ENCODE measurements at places on chromosomes 12 and 14.

GRCh38 chr12:83666690-83667089, 980.0 kb downstream of the TMTC2 start:
- DNase-seq: no peak

- DNase-seq: no peak
Observed at GRCh38 chr14:69246331-69246730, 13.6 kb upstream of the GALNT16 start.

GRCh38 chr14:40847480-40847879, 759.2 kb upstream of the LRFN5 start:
- peak; percentile 97 for DNase-seq

- DNase-seq: no peak
Observed at GRCh38 chr14:82342596-82342995, 808.9 kb upstream of the SEL1L start.

DNA sequence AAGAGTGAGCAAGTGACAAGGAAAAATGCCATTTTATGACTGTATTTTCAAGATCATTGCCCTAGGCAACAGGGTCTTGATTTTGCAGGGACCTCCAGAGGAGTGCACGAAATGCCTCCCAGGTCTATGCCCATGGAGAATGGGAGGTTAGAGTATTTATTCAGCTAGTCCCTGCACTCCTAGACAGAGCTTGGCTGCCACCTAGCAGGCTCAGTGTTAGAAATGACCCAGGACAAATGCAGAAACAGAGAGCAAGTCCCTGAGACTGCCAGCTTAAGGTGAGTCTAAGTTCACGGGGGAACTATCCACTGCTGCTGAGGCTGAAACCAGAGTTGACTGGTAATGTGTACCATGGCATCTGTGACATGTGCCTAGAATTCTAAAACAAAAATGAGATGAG, 506.4 kb downstream of the MED13L start:
- no peak for DNase-seq

DNA sequence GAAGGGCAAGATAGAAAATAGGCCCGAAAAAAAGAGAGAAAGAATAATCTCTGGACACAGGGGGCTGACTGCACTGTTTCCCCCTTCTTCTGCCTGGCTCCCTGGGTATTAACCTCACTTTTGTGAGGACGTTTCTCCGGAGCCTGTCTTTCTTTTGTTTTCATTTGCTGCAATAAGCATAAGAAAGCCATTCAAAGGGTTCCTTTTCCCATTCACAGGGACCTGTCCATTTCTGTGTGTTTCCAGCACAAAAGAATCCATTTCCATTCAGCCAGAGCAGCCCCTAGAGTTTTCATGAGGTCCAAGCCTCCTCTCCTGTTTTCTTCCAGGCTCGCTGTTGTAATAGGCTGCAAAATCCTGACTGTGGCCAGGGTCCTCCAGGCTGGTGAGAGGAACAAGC, 16.8 kb downstream of the PLXNC1 start:
- no peak for DNase-seq

DNA sequence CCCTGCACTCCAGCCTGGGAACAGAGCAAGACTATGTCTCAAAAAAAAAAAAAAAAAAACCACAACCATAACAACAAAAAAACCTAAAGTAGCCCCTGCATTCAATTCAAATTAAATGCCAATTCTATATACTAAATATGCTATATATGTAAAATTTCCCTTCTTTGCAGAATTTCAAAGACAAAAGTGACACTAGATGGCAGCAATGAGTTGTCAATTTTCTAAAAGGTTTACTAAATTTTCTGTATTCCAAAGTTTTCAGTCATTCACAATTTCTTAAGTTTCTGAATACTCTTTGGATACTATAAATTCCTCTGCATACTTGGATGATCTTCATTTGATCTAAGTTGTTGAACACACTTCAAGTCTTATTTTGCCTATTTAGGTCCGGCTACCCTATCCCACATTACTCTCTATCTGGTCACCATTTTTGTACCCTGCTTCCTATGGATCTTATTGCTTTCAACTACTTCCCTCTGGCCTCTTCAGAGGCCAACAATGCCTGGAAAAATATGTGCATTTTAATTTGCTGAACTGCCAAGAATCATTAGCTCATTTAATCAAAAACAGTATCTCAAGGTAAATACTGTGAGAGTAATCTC, 27.9 kb downstream of the HNRNPC start:
- DNase-seq: peak; percentile 8

- no peak for DNase-seq
Observed at GRCh38 chr14:52025310-52025709, 36.0 kb downstream of the RTRAF start.

GRCh38 chr12:130868412-130868811, 3.5 kb upstream of the RAN start:
- DNase-seq: no peak

- DNase-seq: no peak
Observed at GRCh38 chr14:104770851-104771272, 17.9 kb downstream of the SIVA1 start.

DNA sequence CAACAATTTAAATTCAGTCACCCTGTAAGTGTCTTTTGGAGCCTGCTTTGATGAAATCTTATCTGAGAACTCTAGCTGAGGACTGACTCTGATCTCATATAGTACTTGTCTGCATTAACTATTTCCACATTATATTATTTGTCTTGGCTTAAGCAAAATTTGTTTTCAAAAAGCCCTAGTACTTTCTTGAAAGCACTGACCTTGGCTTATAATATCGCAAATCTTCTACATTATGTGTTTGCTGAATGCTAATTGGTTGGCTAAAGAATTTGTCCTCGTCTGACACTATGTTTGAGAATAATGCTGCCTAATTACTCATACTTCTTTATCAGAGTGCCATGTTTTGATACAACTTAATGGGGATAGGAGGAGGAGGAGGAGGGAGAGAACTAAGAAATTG, 46.9 kb upstream of the FLRT2 start:
- no peak for DNase-seq

GRCh38 chr12:105393587-105393986, 63.1 kb downstream of the C12orf75 start:
- DNase-seq: no peak

DNA sequence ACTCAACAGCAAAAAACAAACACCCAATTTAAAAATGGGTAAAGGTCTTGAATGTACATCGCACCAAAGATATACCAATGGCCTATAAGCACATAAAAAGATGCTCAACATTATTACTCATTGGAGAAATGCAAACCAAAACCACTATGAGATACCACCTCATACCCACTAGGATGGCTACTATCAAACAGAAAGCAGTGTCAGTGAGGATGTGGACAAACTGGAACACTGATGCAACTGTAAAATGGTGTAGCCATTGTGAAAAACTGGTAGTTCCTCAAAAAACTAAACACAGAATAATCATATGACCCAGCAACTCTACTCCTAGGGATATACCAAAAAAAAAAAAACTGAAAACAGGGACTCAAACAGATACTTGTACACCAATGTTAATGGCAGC, 49.3 kb downstream of the CDK17 start:
- no peak for DNase-seq

GRCh38 chr14:103521438-103521950, 1.1 kb downstream of the CKB start:
- DNase-seq: no peak

DNA sequence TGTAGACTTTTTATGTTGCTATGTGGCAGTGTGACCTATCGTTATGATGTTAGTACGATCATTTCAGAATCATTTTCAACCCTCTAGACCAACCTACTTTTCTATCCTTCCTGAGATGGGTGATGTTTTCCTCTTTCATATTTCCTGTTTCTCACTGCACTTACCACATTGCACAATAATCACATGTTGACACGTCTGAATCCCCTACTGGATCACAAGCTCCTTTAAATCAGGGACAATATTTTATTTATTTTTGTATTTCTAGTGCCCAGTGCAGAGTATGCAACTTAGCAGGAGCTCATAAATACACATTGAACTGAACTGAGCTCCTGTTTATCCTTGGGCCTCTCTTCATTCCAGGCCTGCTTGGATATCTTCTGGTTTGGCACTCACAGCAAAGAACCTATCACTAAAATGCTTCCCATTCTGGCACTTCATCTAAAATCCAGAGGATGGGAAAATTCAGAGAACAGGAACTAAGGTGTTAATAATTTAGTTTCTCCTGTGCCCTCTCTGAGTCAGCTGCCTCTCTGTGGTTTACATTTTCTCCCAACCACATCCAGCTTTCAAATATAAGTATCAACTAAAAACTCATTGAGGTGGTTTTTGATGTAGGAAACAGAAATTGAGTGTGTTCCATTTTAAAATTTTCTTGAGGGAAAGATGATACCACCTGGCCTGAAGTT, 69.4 kb upstream of the DYRK2 start:
- no peak for DNase-seq

DNA sequence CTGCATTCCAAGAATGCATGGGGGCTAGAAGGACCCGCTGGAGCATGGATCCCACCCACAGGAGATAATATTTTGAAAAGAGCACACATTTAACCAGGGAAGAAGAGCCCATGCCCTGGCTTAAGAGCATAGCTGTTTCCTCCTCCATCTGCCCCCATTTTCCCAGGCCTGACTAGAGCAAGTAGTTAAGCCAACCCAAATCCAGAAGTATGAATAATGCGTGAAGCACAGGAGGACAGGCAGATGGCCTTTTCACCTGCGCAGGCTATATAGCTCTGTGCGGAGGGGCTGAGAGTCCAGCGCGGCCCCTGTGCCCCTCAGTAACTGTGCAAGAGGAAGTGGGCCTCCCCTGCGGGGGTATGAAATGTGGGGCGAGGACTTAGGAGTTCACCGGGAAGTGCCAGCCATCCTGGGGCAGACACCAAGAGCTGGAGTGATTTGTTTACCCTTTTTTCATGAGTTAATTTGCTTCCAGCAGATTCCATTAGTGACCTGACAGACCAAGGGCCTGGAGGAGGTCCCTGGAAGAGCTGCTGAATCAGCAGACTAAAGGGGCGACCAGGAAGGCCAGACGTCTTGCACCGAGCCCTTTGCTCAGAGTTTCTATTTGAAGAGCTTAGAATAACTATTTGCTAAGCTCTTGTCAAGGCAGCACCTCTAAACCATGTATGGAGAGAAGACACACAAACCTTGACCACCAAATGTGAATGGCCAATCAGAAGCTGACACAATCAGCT, 37.2 kb downstream of the DPF3 start:
- DNase-seq: no peak

DNA sequence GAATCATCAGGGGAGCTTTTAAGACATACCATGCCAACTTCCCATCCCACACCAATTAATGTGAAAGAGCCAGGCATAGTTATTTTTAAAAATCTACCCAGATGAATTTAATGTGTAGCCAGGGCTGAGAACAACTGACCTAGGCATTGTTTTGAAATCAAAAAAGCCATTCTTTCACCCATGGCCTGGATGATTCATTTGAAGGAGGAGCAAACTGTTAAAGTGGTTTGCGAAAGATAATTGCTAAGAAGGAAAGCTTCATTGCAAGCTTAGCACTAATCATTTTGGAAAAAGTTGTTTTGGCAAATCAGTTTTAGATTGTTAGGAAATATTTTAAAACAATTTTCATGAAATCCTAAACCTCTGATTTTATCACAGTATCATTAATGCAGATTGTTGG, 2.1 kb upstream of the GTSF1 start:
- no peak for DNase-seq

DNA sequence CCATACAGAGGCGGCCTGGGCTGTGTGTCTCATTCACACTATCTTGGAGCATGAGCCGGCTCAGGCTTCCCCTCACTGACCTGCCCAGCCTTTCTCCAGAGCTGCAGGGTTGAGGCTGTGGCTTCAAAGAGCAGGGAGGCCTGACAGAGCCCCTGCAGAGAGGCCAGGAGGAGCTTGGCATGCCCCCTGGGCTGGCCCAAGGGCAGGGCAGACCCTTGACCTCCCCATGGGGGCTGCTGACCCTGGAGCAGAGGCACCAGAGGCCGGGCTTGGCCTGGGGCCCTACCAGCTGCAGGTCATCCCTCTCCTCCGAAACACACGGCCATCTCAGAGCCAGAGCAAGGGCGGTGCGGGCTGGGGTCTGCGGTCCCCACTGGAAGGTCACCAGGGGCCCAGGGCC, 46.6 kb upstream of the FZD10 start:
- DNase-seq: no peak

- no peak for DNase-seq
Observed at GRCh38 chr12:27970401-27971120, 2.0 kb downstream of the PTHLH start.

DNA sequence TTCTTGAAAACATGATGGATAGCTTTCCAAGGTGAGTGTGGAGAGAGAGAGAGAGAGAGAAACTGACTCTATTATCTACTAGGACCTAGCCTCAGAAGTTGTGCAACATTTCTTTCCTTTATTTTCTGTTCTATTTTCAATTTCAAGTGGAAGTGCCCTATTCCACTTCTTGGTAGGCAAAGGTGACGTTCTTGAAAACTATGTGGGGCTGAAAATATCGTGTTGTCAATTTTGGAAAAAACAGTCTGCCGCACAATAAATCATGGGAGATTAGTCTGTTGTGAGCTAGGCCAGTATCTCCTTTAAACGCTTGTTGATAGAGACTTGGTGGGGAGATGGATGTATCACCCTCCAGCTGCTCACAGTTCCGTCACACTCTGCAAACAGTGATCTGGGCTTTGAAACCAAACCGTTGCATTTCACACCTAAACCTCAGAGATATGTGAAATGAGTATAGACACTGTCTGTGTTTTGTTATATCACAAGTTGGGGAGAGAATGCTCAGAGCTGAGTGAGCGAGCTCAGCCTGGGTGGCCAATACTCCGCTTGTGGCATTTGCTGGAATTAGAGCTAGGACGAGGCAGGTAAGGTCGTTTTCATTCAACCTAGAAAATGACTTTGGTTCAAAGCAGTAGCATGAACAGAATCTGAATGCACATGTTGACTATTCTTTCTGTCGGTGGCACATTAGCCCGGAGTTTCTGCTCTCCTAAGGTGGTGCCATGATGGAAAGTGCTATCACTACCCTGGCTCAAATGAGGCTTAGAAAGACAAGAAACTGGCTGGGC, 75.1 kb upstream of the ST8SIA1 start:
- DNase-seq: no peak

DNA sequence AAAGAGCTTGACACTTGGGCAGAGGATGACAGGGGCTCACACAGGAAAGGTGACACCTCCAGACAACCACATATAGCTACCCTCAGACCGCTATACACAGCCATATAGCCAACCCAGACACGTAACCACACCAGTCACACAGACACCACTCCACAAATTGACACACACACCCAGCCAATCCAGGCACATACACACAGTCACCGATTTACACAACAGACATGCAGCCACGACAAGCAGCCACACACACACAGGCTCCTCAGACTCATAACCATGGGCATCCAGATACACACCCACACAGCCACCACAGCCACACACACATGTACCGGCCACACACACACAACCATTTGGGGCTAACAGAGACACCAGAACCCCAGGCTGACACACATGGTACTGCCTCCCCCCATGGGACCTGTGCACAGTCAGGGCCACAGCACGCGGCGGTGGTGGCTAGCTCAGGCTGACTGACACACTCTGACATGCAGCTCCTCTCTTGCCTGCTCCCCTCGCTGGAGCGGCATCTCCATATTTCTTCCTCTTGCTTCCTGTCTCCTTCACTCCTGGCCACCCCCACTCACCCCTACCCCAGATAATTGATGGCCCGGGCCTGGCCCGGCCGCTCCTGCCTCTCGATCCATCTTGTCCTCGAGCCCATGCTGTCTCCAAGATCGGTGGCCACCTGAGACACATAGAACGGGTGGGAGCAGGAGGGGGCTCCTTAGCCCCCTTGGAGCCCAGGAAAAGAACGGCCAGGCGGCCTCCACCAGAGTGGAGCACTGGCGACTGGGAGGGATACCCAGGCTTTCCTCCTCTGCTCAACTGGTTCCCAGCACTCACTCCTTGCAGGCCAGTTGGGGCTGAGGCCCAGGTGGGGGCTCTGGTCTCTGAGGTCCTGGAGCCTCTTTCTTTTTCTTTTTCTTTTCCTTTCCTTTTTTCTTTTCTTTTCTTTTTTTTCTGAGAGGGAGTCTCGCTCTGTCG, 6.0 kb upstream of the SHMT2 start:
- no peak for DNase-seq
